CD4-positive, CD25-positive, alpha-beta regulatory T cell (primary cell): ENCODE measurements at places on chromosomes 11 and 22.

DNA sequence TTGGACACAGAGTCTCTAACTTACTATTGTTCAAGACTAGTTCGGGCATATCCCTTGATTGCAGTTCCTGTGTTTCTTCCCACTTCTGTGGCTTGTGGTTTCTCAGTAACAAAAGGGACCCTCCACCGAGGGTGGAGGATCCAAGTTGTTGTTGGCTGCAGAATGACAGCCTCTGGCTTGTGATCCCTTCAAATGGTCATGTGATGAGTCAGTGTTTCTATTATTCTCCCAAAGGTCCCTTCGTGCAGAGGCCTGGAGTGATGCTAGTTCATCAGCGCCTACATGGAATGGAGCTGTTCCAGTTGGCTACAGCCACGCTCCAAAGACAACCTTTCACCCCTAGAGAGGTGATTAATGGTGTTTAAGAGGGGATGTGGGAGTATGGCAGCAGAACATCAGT, 2.6 kb upstream of the VWCE start:
- DNase-seq, result no peak

DNA sequence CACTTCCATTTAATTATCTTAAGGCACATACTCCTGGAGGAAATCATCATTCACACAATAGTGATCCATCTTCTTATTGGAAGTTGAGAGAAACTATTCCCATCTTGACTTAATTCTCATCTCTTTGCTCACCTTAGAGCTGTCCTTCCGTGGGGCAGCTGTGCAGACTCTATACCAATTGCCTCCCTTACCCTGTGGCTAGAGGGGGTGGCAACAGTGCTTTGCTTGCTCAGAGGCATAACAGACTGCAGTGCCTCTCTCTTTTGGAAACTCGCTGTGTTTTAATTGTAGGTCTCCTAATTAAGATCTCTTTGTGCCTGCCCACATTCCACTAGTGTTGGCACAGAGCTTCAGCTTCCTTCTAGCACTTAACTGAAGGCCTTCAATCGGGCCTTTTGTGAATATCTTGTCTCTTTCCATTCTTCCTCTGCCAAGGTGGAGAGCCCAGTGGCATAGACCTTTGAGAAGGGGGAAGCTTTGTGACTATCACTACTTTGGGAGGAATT, 5.5 kb downstream of the KMT2A start:
- no peak for DNase-seq

GRCh38 chr11:4606231-4607015, 1.6 kb downstream of the TRIM68 start:
- DNase-seq, result no peak

GRCh38 chr11:45659818-45660160, 5.6 kb downstream of the CHST1 start:
- no peak for DNase-seq

DNA sequence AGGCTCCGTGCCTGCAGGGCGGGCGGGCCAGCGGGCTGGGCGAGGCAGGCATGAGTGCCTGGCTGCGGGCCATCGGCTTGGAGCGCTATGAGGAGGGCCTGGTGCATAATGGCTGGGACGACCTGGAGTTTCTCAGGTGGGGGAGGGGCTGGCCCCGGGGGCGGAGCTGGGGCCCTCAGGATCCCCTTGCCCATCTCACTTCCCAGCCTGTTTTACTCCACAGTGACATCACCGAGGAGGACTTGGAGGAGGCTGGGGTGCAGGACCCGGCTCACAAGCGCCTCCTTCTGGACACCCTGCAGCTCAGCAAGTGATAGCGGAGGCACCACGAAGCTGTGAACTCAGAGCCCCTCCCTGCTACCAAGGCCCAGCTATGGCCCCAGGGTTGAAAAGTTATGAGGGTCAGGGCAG, 5.9 kb downstream of the PHOX2A start:
- DNase-seq, result peak; percentile 42

DNA sequence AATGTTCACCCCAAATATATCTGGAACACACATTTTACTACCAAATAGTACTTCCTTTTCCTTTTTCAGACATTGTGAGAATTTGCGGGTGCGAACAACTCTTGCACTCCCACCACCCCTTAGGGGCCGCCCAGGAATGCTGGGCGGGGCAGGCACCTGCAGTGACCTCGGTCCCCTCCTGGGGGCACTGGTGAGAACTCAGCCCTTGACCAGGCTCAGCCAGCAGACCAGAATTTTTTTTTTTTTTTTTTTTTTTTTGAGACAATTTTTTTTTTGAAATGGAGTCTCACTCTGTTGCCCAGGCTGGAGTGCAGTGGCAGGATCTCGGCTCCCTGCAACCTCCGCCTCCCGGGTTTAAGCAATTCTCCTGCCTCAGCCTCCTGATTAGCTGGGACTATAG, 75.8 kb downstream of the ARHGAP8 start:
- peak; percentile 9 for DNase-seq

DNA sequence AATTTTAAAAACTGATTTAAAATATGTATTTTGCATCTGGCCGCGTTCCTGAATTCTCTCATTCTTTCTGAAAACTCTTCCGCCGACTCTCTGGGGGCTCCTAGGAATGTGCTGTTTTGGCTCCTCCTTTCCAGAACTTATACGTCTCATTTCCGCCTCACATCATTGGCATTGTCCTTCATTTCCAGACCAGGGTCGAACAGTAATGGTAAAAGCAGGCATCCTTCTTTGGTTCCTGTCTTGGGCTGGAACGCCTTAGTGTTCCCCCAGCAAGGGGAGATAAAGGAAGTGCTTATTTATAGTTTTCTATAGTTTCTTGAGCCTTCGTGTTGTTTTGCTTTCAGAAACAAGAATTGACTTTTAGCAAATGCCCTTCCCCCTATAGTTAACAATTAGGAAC, 10.9 kb upstream of the TNNT3 start:
- no peak for DNase-seq

DNA sequence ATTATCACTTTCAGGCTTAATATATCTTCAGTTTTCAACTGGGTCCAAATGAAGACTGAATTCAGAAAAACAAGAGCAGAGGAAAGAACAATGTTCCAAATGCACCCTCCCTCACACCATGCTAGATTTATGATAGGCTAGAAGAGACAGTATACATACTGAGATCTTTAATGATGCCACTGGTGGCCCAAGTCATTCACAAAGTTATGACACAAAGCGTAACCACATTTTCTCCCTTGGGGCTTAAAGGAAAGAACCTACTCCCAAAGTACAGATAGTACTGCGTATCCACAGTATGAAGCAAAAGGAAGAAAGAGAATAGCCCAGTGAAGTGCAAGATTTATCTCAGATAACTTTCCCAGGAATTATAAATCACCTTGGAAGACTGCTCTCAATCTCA, 10.9 kb upstream of the SOX6 start:
- DNase-seq, result no peak

DNA sequence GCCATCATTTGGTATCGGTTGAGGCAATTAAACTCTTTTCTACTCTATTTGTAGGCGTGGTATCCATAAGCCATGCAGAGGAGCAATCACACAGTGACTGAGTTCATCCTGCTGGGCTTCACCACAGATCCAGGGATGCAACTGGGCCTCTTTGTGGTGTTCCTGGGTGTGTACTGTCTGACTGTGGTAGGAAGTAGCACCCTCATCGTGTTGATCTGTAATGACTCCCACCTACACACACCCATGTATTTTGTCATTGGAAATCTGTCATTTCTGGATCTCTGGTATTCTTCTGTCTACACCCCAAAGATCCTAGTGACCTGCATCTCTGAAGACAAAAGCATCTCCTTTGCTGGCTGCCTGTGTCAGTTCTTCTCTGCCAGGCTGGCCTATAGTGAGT, 8.4 kb downstream of the OR9G4 start:
- DNase-seq, result no peak

DNA sequence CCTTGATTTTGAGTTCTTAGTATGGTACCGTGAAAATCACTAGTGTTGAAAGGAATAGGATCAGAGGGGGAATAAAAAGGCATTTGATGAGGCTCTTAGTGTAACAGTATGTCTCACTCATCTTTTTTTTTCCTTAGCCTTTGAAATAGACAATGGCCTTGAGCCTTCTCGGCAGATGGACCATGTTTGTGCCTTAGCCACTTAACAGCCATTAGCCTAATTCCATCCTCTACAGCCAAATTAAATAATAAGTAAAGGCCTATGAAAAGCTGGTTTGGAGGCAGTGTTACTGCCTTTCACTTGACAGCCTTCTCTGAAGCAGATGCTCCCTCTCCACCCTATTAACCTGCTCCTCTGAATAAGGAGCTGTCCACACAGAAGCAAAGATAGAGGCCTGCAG, 580.7 kb downstream of the NTM start:
- DNase-seq, result no peak

- no peak for DNase-seq
Observed at GRCh38 chr11:113725407-113725806, 19.3 kb upstream of the TMPRSS5 start.

DNA sequence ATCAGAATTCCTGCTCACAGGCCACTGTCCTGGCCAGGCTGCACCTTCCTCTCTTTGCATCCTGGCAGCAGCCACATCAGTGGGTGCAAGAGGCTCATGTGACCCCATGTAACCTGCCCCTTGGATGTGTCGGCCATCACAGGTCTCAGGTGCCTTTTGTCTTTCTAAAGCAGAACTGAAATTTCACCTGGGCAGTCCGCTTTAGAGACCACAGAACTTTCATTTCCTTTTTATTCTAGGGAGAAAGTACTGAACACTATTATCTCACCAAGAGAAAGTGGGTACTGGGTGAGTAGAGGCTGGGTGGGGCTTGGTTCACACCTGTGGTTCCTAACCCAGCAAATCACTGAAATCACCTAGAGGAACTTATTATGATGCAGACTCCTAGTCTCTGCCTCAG, 51.7 kb upstream of the NUP160 start:
- no peak for DNase-seq

DNA sequence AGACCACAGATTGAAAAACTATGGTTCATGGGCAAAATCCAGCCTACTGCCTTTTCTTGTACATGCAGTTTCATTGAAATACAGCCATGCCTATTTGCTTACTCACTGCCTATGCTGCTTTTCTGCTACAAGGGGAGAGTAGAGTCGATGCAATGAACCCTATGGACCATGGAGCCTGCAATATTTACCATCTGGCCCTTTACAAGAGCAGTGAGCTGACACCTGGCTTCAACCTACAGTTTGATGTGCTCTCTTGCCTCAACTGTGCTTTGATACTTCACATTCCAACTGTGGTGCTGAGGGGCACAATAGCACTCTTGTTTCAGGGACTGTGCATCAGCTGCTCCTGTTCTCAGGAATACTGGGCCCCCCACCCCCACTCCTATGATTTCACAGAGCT, 239.5 kb upstream of the SORL1-AS1 start:
- DNase-seq, result no peak

DNA sequence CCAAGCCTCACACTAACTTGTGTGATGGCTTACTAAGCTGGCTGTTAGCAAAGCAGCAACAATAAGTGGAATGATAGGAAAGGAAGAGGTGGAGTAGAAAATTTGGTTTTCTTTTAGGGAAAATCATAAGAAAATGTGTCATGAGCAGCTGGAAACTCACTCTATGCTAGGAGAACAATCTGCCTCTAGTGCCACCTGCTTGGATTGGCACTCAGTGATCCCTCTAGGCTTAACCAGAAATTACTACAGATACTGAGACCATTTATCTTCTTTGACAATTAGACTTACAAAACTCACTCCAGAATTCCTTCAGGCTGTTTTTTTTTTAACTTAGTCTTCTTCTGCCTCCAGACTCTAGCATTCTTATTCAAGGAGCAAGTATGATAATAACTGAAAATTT, 117.3 kb downstream of the CD44 start:
- no peak for DNase-seq

GRCh38 chr22:21816787-21817496, 50.5 kb downstream of the MAPK1 start:
- peak; percentile 6 for DNase-seq

GRCh38 chr11:15194671-15195415, 80.1 kb downstream of the INSC start:
- DNase-seq, result no peak

DNA sequence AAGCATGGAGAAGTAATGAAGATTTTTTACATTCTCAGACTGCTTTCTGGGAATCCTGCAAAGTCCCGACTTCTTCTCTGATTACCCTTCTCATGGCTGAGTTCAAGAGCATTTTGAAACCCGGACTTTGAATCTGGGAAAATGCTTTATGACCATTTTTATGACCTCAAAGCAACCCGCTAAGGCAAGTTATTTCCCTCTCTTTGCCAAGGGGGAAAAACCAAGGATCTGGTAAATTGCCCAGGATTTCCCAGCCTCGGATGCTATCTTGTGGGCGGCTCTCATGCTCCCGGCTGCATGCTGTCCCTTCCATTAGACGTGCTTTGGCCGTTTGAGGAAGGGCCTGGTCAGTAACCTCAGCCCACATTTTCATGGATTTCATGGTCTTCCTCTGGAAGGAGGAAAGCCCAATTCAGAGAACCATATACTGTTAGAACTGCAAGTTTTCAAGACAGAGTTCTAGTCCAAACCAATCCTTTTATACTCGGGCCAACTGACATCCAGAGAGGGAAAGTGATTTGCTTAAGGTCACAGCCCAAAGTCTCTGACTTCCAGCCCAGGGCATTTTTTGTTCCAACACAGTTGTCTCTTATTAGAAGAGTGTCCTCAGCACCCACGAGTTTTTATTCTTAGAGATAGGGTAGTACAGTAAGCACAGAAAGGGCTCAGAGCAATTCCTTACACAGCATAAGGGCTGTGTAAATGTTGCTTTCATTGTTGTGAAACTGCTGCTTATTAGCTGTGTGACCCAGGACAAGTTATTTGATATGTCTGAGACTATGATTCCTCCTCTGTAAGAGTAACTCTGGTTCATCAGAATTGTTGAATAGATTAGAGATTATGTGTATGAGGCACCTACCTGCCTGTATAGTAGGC, 77.4 kb downstream of the NAV2 start:
- no peak for DNase-seq

- no peak for DNase-seq
Observed at GRCh38 chr11:64501500-64502427, 89.3 kb upstream of the SLC22A12 start.

- DNase-seq, result no peak
Observed at GRCh38 chr11:6856871-6857270, 6.0 kb upstream of the OR10A2 start.

GRCh38 chr22:46250783-46251125, 661 bp upstream of the CDPF1 start:
- no peak for DNase-seq

DNA sequence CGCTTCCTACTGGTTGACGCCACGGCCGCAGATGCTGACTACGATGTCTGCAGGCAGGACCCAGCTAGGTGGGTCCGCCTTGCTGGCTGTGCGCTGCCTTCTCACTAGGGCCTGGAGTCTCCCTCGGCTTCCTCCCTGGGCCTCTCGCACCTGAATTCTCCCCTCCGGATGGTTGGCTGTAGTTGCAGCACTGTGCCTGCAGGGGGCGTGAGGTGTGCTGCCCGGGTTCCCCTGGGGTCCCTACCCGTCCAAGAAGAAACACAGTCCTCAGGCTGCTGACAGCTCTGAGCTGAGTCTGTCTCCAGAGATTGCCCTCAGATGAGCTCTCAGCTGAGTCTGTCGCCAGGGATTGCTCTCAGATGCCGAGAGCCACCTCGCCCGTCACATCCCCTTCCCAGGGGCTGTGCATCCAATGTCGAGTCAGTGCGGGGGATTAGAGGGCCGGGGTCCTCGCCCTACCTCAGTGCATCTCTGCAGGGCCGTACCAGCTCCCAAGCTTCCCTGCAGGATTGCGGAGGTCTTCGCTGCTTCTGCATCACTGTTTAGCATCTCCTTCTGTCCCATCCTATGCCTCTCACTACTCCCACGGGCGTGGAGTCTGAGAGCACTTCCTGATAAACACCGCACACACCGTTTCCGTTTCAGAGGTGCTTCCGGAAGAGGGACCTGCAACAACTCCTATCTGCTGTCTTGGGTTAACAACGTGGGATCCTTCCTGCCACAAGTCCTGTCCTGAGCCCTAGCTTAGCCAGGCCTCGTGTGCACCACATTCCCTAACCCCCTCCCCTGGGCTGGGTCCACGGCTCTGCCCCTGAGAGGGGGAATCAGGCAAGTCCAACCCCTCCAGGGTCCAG, 196.9 kb downstream of the CSNK2A3 start:
- DNase-seq, result no peak
